KG1 (cell line): ENCODE measurements at places on chromosomes 7 and 10.
A peak's percentile ranks its signal among the peaks of the same experiment; 100 is the strongest.

- no peak for DNase-seq
Observed at GRCh38 chr7:91082038-91082437, 182.2 kb upstream of the FZD1 start.

DNA sequence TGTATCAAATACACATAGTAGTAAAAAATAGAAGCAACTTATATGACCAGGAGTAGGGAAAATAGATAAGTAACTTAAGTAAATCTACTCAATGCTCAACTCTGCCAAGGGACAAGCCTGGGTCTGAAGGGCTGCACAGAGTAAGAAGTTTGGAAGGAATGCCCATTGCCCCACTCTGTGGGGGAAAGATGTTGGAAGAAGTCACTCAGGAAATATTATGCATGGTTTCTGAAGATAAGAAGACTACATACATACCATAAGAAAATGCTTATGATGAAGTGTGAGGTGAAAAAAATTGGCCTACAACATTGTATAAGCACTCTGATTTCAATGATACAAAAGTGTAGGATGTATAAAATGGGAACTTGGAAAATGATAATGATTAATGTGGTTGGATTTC, 54.0 kb downstream of the LAMB4 start:
- no peak for DNase-seq

- no peak for DNase-seq
Observed at GRCh38 chr10:5094265-5095205, at the start of gene AKR1C3. Gene AKR1C3 (plus strand): TSS chr10:5094414. CDS start chr10:5094445, 31 bp downstream.

- no peak for DNase-seq
Observed at GRCh38 chr10:28823501-28824075, 146.3 kb downstream of the BAMBI start.

DNA sequence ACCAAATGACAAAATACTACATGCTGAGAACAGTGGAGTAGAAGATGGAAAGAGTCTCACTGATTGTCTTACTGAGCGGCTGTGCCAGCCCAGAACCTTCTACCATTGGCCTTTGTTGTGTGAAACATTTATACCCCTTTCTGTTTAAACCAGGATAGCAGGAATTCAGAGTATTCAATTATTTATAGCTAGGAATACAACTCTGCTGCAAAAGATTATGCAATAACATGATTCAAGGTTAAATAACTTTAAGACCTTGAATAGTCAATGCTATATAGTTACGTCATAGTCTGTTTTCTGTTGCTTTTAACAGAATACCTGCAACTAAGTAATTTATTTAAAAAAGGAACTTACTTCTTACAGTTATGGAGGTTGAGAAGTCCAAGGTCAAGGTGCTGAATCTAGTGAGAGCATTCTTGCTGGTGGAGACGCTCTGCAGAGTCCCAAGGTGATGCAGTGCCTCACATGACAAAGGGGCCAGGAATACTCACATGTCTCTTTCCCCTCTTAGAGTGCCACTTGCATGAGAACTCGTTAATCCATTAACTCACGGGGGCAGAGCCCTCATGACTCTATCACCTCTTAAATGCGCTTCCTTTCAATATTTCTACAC, 371.8 kb downstream of the MDFIC start:
- no peak for DNase-seq

- no peak for DNase-seq
Observed at GRCh38 chr10:124198871-124199270, 105.5 kb upstream of the CHST15 start.

GRCh38 chr10:73495226-73495883, 469 bp downstream of the PPP3CB start:
- peak; percentile 84 for DNase-seq

GRCh38 chr10:73809061-73809818, 2.2 kb downstream of the NDST2 start:
- DNase-seq, result no peak

- no peak for DNase-seq
Observed at GRCh38 chr7:911791-912480, 35.6 kb downstream of the GET4 start.

GRCh38 chr7:155676052-155676451, 31.6 kb downstream of the RBM33 start:
- DNase-seq, result peak; percentile 32

DNA sequence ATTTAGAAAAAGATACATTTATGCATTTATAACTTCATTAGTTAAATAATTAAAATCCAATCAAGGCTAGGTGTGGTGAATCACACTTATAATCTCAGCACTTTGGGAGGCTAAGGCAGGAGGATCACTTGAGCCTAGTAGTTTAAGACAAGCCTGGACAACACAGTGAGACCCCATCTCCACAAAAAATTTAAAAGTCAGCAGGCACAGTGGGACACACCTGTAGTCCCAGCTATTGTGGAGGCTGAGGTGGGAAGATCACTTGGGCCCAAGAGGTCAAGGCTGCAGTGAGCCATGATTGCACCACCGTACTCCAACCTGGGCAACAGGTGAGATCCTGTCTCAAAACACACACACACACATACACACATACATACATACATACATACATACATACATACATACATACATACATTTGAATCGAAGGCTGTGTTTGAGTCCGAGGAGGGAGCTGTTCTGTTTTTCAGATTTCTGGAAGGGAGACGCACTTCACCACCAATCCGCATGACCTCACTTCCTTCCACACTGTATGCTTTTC, 30.1 kb downstream of the SFMBT2 start:
- DNase-seq, result no peak

GRCh38 chr7:30932562-30932961, 20.9 kb downstream of the AQP1 start:
- DNase-seq, result no peak

DNA sequence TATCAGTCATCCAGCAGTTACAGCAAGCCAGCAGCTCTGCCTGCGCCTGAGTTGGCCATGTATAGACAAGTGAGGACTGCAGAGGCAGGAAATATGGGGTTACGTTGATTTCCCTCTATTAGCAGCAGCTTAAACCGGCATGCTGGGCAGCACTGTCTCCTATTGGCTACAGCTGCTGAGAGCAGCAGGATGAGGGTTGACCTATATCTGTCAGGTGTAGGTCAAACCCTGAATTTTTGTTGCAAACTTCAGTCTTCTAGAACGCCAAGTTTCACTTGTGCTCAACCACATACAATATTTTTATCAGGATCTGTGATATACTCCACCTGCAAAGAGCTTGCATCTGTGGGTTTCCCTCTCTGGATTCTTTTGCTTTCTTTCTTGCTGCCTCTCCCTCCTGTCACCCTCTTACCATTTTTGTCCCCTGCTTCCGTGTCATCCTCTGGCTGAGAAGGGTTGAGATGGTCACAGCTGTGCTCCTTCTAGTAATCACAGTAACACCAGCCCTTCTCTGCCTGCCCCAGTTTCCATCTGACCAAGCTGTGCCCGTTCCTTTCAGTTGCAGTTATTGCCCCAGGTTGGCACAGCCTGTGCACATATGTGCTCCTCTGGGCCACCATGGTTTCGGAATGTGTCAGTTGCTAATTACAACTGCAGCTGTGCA, 23.8 kb upstream of the GLCCI1 start:
- DNase-seq, result no peak

DNA sequence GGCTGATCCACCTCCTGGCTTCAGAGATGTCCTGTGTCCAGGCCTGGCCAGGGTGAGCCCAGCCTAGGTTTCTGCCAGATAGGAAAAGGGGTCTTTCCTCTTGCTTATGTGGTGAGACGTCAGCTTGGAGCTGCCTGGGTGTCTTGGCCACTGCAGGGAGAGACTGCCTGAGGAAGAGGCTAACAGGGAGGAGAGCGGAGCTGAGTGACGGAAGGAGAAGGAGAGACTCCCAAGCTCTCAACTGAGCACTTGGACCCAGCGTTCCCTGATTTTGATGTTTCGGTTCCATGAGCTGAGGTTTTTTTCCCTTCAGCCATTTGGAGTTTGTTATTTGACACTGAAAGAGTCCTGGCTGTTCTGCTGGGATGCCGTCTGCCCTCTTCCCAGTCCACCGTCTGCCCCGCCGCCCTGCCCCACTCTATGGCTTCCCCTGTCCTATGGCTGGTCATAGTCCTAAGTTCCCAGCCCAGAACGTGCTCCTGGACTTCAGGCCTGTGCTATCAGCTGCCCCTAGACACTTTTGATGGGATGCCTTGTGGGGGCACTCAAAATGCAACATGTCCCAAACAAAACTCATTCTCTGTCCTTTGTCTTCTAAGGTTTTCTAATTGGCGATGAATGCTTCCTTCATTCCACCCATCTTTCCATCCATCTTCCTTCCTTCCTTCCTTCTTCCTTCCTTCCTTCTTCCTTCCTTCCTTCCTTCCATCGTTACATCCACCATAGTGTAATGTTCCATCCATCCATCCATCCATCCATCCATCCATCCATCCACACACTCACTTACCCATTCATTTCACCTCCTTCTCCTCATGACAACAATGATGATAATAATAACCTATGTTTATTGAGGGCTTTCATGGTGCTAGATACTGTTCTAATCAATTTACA, 20.3 kb upstream of the PCBD1 start:
- no peak for DNase-seq

DNA sequence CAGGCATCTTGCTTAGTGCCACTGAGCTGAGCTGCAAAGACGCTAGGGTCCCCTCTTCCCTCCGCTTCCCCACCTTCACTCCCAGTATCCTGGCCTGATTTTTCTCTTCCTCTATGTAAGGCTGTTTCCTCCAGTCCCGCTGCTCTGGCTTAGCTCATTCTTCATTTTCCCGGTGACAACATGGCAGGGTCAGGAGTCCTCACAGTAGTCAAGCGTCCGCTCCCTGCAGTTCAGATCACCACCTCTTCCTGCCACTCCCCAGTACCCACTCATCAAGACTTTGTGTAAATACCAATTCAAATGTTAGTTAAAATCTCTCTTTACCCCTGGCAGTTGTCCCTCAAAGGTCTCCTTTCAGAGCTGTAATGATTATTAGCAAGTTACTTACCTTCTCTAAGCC, 650.4 kb upstream of the CELF2 start:
- no peak for DNase-seq

GRCh38 chr10:79393221-79393923, 46.1 kb downstream of the PPIF start:
- DNase-seq, result no peak

- no peak for DNase-seq
Observed at GRCh38 chr10:81876253-81877077, 1.5 kb downstream of the NRG3 start.

GRCh38 chr7:87342231-87342630, 3.2 kb upstream of the CROT start:
- no peak for DNase-seq

DNA sequence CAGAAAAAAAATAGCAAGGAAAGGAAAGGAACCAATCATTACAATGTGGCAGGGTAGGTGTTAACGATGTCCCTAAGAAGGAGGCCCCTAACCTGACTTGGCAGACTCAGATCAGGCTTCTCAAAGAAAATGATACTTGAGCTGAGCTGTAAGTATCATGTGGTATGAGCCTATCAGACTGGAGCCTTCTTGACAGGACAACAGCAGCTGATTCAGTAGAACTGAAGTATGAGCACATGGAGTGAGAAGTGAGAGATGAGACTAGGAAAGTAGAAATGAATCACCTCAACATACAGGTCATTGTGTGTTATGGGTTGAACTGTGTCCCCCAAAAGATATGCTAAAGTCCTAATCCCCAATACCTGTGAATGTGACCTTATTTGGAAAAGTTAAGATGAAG, 66.3 kb downstream of the MTERF1 start:
- no peak for DNase-seq

GRCh38 chr10:125990974-125991373, 94.6 kb downstream of the FANK1 start:
- DNase-seq, result no peak

DNA sequence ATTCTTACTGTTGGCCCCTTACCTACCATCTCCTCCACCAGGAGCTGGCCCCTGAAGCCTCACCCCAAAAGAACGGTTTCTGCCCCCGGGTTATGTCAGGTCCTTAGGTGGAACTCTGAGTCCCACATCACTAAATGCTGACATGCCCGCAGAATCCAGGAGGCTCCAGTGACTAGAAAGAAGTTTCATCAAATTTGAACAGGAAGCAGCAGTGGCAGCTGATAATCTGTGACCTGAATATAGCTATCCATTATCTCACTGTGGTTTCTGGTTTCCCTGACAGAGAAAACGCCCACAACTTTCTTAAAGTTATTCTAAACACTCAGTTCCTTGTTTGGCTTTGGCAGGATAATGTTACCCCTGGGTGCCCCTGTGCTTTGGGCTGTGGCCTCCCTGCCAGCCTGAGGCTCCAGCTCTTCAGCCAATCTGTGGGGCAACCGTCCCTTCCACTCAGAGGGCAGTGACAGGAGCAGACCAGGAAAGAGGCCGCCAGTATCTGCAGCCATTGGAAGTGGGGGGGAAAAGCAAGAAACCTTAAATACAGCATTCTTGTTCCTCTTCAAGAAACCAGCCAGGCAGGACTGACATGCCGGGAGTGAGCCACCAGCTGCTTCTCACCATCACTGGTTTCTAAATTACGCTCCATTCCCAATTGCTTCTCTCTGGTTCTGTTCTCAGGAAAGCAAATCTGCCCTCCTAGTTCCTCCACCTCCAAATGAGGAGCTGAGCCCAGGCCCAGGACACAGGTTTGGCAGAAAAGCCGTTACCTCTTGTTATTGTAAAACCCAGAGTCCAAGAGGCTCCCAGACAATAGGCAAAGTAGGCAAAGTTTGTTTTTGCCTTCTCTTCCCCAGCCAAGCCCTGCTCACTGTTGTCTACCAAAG, 41.2 kb upstream of the VCL start:
- DNase-seq, result peak; percentile 81

DNA sequence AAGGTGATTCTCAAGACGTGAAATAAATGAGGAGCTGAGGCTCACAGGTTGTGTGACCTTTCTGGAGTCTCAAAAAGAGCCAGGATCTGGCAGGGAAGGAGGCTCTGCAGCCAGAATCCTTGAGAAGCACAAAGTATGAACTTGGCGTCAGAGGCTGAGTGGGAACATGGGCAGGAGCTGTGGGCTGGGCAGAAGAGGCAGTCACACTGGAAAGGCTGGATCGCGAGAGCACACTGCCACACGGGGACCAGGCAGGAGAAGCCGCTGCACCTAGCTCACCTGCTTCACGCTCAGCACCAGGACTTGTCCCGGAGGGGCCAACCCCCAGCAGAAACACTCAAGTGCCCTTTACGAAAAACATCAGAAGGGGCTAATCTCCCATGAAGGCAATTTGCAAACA, 535.0 kb downstream of the TNS3 start:
- no peak for DNase-seq

DNA sequence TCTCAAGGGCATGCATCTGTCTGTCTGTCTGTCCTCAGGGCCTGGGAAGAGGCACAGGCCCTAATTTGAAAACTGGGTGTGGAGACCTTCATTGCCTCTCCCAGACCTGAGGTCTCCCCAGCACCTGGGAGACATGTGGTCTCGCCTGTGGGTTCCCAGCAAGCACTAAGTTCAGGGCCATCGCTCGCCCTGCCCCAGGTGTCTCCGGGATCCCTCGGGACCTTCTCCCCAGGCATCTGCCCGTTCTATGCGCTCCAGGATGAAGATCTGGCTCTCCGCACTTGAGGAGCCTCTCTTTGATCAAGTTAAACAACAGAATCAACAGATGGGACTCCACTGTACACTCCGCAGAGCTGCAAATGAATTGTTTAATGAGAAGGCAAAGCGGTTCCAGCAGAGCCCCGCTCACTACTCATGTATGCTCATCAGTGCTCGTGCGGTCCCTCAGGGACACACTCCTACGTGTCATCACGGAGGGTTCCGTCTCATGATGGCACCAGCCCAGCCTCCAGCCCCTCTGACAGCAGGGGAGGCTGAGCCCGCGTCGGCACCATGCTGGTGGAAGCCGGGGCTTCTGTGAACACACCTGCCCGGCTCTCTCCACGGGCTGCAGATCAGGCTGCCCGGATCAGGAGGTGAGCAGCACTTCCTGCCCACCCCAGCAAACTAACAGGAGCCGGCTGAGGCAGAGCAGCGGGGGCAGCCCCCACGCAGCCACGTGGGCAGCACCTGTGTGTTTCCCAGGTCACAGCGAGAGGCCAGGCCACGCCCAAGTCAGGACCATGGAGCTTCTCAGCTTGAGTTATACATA, 132.8 kb downstream of the TCERG1L start:
- no peak for DNase-seq

GRCh38 chr10:78748235-78748533, 320.6 kb upstream of the ZMIZ1 start:
- DNase-seq, result no peak
